AG08396 (cell line): ENCODE measurements at places on chromosomes 13 and 19.

DNA sequence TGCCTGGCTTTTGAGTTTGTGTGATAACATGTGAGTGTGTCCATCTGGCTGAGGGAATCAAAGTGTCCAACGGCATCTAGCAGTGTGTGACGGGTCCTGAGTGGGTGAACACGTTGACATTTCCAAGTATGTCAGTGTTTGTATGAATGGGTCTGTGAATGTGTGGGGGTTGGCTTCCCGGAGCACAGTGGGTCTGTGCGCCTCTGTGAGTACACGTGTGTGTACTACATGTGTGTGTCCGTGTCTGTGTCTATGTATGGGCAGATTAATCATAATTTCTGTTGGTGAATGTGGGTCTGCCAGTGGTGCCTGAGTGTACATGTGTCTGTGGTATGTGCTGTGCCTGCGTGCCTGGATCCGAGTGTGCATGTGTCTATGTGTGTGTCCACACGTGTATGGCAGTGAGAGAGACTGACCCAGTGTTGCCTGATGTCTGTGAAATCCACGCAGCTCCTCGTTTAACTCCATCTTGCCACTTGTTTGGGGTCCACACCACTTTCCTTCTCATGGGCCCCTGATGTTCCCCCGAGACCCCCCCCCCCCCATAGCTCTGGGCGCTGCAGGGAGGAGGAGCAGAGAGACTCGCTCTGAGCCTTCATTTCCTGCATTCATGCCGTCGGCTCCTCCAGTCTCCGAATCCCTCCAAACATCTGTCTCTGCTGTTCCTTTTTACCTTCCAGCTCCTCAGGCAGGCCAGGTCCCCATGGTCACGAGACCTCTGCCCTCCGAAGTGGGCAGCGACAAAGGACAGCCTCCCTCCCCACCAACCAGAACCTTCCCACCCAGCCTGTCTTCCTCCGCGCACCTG is 5.3 kb downstream of the CCDC8 start:
- DNase-seq, result no peak

DNA sequence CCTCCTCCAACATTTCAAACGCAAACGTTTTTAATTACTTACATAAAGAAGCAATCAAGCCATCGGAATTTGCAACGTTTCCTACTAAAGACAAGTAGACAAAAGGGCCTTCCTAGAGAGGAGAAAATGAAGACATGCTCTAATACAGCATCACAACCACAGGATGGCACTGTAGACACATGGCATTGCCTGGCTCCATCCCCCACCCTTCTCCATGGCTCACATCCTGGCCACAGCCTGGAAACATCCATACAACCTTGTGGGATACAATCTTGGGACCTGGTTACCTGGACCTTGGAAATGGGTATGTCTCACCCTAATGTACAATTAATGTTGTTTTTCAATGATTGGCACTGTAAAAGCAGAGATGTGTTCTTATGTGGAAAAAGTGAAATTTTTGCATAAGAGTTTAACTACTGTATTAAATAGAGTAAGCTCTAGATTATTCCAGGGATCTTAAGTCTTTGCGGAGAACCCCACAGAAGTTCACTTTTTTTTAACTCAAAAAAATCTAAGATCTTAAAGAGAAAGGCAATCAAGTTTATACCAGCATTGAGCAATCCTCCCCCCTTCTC is 21.5 kb downstream of the EBPL start:
- peak; percentile 83 for DNase-seq

DNA sequence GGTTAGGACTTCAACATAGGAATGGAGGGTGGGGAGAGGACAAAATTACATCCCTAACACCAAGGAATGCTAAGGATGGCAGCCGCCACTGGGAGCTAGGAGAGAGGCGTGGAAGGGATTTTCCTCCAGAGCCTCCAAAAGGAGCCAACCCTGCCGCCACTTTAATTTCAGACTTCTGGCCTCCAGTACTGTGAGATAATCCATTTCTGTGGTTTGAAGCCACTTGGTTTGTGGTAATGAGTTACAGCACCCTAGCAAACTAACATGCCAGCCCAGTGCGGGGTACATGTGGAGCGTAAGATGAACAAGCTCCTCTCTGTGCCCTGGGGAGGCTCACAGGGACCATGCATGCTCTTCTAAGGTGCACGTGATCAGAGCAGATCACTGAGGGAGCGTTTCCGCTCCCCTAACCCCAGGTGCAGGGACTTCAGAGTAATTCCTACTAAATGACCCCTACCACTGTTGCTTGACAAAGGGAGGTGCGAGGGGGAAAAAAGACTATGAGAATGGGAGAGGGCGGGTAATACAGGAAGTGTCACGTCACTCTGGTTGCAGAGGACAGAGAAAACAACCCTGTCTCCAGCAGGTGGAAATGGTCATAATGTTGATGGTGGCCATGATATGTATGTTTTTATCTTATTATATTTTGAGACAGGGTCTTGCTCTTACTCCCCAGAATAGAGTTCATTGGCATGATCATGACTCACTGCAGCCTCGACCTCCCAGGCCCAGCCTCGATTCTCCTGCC is 12.0 kb downstream of the FPR1 start:
- no peak for DNase-seq

DNA sequence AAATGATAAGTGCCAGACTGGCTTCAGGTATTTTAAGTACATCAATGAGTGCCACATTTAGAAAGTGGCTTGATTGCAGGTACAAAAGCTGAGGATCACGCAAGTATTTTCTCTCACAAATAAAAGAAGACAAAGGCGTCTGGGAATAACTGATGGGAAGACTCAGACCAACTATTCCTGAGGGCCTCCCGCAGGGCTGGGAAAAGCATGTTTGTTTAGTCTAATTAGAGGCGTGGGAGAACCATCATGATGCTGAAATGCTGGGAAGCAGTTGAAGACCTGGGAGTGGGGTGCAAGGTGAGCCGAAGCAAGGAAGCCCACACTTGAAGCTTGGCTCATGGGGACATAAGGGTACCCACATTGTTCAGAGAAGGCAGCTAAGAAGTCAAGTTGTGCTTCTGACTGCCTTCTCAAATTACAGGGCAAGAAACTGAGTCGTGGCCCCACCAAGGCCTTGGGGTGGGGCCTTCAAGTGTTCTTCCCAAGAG is 536.0 kb downstream of the MYO16 start:
- no peak for DNase-seq

- no peak for DNase-seq
These were observed 90.0 kb downstream of the OXGR1 start for GRCh38 chr13:96904232-96904631.

DNA sequence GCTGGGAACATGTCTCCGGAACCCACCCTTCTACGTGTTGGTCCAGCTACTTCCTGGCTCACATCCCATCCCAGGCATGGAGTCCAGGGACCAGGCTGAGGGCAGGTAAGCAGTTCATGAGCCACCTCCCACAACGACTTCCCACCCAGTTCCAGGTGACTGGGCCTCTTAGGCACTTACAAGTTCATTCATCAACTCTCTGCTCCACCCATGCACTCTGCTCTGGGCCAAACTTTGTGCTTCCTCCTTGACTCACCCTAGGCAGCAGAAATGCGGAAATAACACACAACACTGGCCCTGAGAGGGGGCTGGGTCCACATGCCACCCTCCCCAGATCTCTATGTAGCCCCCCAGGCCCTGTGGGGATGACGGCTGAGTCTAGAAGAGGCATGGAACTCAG is 20.5 kb downstream of the IQCN start:
- DNase-seq, result no peak
